ENCODE measurements at places on chromosomes 1 and 21.
A peak's percentile ranks its signal among the peaks of the same experiment; 100 is the strongest.

DNA sequence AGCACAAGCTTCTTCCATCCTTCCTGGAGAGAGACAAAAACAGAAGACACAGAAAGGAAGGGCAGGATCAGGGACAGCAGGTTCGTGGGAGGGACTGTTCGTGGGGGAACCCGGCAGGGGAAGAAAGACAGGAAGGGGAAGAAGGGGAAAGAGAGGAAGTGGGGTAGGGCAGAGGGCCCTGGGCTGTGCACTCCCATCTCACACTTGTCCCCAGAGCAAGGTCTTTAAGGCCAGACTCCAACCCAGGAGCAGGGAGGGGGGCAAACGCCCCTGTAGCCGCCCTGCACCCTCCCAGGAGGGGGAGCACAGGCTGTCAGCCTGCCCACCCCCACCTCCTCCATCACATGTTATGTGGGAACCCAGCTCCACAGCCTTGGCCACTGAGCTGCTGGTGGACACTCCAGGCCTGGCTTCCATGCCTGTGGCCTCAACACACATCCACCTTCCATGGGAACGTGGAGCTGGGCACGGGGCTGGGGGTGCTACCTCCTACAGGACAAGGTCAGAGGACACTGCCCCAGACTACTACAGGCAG is 9.3 kb downstream of the SLC19A1 start:
- no peak for DNase-seq

GRCh38 chr1:202858789-202859414 is 30.0 kb downstream of the RABIF start:
- peak; percentile 21 for DNase-seq

DNA sequence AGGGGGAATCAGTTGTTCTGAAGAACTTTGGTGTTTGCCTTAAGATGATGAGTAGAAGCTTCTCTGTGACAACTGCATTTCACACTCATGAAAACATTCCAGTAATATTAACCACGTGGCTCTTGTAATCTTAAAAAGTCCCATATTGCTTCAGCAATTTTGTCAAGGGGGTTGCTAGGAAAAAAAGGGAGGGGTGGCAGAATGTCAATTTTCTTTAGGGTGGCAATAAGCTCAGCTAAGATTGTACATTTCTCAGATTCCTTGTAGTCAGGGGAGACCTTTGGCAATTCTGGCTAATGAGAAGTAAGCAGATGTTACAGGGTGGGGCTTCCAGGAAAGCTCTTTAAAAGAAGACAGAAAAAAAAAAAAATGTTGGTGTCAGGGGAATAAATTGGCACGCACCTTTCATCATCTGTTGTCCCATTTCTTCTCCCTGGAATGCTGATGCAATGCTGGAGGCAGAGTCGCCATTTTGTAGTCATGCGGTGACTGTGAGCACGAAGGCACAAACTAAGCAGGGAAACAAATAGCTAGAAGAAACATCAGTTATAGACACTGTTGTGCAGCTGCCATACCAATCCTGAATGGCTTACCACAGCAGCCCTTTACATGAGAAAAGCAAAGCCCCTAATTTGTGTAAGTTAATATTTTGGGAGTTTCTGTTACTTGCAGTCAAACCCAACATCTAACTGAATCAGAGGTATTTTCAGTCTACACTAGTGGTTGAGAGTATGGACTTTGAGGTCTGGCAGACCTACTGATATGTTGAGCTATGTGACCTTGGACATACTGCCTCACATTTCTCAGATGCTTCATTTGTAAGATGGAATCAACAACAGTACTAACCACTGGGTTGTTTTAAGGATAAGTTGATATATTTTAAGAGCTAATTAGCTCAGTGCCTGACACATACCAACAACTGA is 56.1 kb upstream of the MRPS6 start:
- no peak for DNase-seq

GRCh38 chr21:43753439-43753799 is 22.7 kb downstream of the CSTB start:
- no peak for DNase-seq

DNA sequence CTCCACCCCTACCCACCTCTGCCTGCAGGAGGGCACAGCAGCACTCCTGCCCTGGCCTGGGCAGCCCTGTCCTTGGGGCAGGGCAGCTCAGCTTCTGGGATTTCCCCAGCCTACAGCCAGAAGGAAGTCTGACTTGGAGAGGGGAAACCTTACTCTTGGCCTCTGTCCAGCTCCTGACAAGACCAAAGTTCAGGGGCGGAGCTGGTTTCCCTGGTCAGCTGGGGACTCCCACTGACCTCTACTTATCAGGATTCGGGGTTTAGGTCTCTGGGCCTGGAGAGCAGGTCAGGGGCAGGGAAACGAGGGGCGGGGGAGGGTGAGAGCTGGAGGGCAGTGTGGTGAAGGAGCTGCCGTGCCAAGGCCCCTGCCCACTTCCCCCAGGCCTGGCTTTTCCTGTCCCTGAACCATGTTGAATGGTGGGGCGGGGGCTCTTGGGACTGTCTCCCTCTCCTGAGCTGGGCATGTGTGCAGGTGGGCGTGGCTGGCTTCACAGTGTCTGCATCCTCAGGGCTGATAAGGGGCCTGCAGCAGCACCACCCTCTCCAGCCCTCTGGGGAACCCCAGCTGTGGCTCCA is 16.8 kb upstream of the ETV3 start:
- DNase-seq: no peak

- DNase-seq: no peak
Measured at GRCh38 chr1:151158326-151158725, 1.9 kb downstream of the TNFAIP8L2 start.

GRCh38 chr1:229848752-229849677 is 218.0 kb upstream of the GALNT2 start:
- DNase-seq: peak; percentile 46

- DNase-seq: no peak
Measured at GRCh38 chr1:33630686-33631085, 158.2 kb downstream of the ZSCAN20 start.

- DNase-seq: no peak
Measured at GRCh38 chr1:180614730-180615129, 17.1 kb upstream of the XPR1 start.

Data from GM03348 (cell line).